Activated T-helper 1 cell treated with anti-CD3 and anti-CD28 coated beads, Interleukin-12 subunit alpha, Interleukin-12 subunit beta, Interleukin-2, Interleukin-4 antibody, amounts not matched to agents 30 ng/mL and 10 ng/mL and 1 ng/mL, durations not matched to agents 14 hours and 24 hours and 36 hours (primary cell): ENCODE measurements at places on chromosomes 4 and X.

DNA sequence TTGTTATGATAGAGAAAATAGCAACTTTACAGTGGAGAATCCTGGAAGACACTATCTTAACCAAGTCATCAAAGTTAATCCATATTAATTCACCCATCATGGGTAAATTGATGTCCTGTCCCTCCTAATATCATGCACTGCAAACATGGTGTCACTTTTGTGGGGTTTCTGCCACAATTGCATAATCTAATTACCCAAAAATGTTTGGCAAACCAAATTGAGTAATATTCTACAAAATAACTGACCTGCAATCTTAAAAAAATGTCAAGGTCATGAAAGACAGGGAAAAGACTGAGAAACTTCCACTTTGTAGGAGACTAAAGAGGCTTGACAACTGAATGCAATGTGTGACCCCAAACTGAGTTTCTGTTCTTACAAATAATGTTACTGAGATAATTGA is 37.1 kb upstream of the PLAC8 start:
- DNase-seq: no peak

DNA sequence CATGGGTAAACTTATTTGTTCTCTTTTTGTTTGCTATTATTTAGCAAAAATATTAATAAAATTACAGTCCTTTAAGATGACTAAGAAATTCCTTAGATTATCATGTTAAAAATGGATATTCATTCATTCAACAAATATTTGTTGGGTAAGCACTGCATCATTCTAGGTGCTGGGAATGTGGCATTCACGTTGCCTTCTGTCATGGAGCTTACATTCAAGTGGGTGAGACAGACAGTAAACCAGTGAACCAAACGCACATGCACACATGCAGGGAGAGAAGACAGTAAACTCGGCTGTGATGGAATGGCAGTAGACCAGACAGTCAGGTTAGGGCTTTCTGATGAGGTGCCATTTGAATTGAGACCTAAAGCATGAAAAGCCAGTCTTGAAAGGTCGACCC is 91.8 kb downstream of the STOX2 start:
- DNase-seq: no peak

- DNase-seq: no peak
Observed at GRCh38 chrX:146243041-146243440, 425.4 kb downstream of the SLITRK2 start.

GRCh38 chr4:175536852-175537453 is 275.1 kb downstream of the GPM6A start:
- no peak for DNase-seq

DNA sequence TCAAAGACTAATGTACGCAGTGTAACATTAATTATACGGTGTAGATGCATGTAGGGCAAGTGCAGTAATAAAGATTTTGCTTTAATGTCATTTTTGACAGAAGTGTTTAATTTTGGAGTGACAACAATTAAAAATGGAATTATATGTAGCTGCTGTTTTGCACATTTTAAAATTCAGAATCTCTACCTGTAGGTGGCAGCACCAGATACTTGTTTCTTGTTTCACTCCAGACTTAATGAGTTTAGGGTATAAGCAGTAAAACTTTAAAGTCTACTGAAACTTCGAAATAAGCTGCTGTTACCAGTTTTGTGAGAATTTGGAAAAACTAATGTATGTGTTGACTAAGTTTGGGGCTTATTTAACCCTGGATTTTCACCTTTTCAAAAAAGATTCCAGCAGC is 144.9 kb downstream of the POLA1 start:
- DNase-seq: no peak

DNA sequence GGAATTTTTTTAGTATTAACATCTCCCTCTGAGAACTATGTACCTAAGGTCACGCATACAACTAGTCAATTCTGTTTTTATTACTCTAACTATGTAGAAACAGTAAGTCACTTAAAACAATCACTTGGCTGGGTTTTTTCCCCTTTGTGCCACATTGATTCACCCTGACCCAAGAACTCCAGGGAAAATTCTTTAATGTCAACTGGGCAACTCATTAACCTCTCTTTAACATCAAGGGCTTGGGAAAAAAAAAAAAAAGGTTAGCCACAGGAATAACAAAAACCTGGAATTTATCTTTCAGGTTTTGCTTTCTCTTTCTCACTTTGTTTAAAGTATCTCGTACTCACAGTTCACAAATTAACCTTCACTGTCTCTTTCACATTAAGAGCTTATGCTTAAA is 8.1 kb downstream of the RPL9 start:
- no peak for DNase-seq

DNA sequence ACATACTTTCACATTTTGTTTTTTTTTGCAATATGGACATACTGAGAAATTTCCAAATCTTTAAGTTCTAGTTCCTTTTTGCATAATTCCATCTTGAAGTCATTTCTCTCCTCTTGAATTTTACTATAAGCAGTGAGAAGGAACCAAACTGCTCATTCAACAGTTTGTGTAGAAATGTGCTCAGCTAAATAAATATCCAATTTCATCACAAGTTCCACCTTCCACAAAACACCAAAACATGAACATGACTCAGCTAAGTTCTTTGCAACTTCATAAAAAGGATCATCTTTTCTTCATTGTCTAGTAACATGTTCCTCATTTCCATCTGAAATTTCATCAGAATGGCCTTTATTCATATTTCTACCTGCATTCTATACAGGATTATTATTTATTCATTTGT is 77.3 kb upstream of the FGF13 start:
- DNase-seq: no peak

DNA sequence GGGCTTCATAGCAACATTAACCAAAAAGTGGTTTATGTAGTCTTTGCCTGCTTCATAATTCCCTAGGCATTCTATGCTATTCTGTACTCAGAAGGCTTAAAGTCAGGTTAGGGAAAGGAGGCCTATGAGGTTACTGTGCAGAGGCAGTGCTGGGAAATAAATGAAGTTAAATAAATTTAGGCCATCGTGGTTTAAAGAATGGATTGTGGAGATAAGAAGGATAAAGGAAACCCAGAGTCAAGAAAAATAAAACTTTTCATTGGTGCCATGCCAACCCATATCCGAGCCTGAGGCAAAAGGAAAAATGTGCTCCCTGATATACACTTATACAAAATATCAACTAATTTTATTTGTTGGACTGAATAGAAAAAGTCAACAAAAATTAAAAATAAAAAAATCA is 70.2 kb downstream of the AR start:
- no peak for DNase-seq

DNA sequence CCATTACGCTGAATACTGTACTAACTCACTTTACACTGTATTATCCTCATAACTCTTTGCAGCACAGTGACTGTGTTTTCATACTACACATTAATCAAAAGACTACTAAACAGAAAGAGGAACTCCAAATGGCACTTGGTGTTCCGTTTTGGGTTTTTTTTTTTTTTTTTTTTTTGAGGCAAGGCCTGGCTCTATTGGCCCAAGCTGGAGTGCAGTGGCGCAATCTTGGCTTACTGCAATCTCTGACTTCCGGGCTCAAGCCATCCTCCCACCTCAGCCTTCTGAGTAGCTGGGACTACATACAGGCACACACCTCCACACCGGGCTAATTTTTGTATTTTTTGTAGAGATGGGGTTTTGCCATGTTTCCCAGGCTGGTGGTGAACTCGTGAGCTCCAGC is 10.7 kb downstream of the KLHL8 start:
- no peak for DNase-seq

DNA sequence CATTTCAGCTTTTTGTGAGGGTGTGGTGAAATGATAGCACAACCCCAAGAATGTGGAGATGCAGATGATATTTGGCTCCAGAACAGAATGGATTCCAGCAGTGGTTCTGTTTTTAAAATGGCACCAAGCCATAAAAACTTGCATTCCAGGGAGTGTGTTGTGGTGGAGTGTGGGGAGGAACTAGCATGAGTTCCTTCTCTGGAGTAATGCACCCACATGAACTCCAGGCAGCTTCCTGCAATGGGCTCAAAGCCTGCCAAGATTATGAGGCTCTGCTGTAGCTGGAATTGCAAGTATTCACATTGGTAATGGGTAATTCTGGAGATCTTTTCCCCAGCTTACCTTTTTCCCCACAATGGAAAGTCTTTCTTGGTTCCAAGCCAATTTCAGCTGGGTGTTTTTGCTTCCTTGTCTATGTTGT is 161.4 kb downstream of the RAB28 start:
- no peak for DNase-seq

DNA sequence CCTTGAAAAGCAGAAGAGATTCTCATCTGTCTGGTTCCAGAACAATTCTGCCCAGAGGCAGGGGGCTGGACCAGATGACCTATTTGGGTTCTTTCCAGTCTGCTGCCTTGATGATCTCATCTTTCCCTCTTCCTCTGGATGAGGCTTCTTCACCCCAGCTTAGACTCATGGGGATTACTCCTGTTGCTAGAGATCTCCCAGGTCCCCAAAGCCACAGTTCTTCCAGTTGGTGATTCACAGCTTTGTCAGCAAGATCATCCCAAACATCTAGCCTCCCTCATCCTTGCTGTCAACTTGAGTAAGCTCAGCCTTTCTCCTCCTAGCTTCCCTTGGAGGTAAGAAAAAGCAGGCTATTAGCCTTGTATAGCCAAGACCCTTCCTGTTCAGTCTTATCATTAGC is 64.2 kb upstream of the PJA1 start:
- DNase-seq: no peak

DNA sequence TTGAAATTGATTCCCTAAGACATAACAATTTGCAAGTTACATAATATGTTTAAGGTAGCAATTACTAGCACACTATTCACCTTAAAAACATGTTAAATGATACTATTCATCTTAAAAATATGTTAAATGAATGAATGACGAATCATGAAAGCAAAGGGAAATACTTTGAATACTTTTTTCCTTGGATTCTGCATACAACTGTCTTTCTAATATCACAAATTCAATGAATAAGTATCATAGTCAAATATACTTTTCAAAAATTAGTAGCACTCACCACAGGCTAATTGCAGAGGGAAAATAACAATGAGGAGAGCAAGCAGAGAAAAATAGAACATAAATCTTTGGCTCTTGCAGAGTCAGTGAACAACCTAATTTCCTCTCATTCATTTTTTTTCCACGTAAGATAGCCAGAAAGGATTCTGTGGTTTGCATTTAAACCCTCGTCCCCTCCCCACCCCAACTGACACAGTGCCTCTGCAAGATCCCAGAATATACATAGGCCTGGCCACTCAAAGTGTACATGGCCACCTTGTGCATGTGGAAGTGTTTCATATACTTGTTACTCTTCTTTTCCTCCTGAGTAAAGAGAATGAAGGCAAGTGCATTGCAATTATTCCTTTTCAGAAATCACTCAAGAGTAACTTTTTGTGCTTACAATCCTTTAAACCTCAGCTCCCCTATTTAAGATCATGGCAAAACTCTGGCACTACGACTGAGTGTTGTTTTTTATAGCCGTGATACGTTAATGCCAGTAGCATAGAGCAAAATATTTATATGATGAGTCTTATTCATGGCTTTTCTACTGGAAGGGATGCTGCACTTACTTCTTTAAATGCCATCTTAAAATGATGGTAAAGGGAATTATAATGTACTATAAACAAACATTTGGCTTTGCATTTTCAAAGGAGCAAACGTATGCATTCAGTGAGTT is 236.4 kb downstream of the PDGFC start:
- DNase-seq: no peak

DNA sequence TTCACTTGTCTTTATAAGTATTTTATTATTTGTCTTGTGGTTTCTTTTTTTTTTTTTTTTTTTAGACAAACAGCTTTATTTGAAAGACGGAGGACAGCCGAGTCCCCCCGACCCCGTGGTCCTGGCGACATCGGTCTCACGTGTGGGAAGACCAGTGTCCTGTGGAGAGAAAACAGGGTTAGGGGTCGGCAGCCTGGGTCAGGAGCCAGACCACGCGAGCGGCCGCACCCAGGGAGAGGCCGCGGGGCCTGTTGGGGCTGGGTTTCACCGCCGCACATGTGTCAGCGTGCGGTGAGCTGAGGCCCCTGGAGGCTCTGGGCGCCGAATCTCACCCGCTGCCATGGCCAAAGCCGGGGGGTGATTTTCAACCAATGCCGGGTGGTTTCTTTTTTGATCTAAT is 17.8 kb upstream of the RAB33B start:
- DNase-seq: no peak

GRCh38 chr4:72817012-72817411 is 248.0 kb upstream of the ADAMTS3 start:
- DNase-seq: no peak

DNA sequence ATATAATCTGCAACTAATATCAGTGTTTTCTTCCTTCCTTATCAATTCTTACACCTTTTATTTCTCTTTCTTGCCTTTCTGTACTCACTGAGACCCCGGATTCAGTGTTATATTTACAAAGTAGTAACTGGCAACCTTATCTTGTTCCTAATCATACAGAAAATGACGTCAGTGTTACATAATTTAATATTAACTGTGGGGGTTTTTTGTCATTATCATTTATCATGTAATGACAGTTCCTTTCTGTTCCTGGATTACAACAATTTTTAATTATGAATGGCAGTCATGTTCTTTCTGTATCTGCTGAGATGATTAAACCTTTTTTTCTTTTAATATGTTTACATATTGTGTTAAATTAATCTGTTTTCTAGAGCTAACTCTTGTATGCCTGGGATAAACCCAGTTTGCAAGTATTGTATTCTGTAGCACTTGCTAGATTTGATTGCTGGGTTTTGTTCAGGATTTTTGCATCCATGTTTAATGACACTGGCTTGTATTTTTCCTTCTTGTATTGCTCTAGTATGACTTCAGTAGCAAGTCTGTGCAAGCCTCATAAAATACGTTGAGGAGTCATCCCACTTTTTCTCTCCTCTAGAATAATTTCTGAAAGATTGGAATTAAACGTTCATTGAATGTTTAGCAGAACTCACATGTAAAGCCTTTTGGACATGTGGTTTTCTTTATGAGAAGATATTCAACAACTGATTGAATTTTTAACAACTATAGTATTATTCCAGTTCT is 10.4 kb upstream of the HSPA4L start:
- DNase-seq: no peak

DNA sequence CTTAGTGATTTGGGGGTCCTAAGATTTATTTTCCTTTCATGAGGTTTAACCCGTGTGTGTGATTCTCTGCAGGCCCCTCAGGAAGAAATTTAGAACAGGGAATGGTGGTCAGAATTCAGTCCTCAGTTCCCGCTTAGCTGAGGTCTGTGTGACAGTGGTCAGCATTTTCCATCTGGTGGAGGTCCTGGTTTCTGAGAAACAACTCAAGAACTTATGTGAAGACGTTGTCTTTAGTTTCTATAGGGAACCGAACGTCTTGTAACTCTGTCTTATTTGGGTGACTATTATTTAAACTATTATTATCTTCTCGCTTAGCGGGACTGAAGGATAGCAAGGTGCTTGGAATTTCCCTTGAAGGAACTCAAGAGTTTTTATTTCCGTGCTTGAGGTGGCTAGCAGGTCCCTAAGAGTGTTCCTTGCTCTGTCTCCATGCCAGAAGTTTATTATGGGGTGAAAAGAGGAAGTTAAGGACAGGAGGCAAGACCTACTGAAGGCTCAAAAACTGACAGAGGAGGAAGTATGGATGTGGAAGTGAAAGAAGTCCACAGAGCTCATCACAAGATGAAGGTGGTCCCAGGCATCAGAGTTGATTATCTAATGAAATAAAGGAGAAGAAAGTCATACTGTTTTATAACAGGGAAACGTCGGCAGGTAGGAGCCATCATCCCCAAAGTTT is 9.4 kb downstream of the MGST2 start:
- DNase-seq: no peak

- no peak for DNase-seq
Observed at GRCh38 chr4:98996765-98997068, 1.2 kb downstream of the METAP1 start.
